Tibial nerve (tissue), 4 donors: ENCODE measurements at places on chromosomes 1 and 21. TPM values are rescaled to one million over a fixed set of nuclear protein-coding genes. Genes with fewer than 3 reads are reported as not detected.

Gene ARHGAP30
- total RNA-seq, result 7.3 TPM

Gene CFHR3
- total RNA-seq, result 0.66 TPM

Gene CFAP126
- not detected for total RNA-seq

DNA sequence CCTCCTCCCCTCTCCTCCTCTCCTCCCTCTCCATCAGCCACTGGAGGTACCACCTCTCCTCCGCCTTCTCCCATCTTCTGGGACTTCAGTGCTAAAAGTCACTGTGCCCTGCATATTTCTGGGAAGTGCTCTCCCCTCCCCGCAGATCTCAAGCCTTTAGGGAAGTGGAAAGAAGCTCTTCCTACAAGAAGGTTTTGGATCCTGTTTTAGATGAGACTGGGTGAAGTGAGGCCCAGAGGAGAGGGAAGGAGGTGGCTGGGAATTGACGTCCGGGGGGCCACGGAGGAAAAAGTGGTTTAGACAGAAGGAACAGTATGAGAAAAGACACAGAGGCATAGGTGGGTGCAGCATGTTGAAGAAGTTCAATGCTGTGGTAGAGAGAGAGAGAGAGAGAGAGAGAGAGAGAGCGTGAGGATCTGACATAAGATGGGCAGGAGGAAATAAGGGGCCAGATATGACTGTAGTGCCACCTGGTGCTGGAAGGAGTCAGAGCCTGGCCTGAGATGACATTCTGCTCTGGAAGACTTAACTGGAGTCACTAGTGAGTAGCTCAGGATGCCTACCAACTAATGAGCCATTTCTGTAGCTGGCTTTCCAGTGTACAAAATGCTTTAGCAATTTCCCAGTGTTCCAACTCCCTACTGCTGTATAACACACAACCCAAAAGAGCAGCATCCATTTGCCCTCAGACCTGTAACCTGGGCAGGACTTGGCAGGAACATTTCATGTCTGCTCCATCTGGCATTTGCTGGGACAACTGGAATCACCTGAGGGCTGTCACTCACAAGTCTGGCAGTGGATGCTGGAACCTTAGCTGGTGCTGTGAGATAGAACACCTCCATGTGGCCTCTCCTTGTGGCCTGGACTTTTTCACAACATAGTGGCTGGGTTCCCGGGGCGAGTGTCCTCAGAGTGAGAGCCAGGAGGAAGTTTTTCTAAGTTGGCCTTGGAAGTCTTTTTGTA, 16.6 kb upstream of the ZSCAN20 start:
- no peak for DNase-seq

DNA sequence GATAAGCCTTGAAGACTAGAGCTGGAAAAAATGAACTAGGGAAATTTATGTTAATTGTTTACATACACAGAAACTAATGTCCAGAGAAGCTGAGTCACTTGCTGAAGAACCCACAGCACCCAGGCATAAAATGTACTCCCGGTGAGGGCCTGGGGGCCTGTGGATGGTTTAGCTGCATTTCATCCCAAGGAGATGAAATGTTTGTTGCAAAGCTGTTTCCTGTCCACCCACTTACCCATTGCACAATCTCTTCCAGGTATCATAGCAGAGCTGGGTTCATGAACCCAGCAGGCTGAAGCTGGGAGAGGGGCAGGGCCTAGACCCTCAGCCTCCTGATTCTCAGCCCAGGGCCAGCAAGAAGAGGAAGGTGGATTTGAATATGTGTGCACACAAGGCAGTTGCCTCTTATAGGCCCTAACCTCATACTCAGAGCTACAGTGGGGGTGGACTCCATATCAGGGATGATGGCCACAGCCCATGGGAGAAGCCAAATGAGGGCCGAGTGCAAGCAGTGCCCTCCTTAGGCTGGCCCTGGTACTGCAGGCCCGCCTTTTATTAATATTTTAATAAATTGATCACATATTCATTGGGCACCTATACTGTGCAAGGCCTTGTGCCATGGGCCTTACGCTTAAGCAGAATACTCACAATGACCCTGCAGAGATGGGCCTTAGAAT, 110.8 kb downstream of the LACTBL1 start:
- DNase-seq, result no peak

DNA sequence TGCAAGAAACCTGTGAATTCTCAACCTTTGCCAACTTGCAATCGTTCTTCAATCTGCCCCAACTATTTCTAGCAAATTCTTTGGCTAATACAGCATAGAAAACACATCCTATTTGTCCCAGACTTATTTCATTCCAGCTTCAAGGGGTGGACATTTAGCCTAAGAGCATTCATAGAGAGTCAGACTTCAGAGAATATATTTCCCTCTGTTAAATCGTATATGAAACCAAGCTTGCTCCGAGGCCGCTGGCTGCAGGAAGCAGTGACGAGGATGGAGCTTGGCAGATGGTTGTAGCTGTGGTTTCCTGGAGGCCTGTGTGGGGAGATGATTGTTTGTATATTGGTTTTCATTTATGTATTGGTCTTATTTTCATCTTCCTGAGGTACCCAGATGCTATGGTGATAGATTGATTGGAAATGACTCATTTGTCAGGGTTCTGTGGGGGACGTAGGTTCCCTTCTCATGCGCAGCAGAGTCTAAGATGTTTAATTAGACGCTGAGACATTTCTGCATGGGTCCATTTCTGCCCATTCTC, 26.1 kb downstream of the MAN1C1 start:
- DNase-seq, result no peak
